ENCODE measurements at places on chromosomes 2 and 18.

DNA sequence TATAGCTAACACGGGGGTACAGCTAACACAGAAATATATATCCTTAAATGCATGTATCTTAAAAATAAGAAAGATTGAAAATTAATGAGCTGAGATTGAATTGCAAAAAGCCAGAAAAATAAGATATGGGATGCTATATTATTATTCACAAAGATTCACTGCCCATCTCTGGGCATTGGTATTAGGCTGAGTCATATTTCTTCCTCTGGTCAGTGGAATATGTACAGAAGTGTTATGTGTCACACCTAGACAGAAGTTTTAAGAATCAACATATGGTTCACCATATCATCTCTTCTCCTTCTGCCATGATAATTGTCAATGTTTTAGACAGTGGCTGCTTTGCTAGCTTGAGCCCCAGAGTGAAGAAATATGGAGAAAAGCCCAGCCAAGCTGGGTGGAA, 14.0 kb upstream of the MCFD2 start:
- no peak for DNase-seq

- no peak for DNase-seq
Measured at GRCh38 chr2:86035883-86036668, 69.6 kb downstream of the POLR1A start.

GRCh38 chr2:2926009-2926857, 451.4 kb downstream of the EIPR1 start:
- DNase-seq = no peak

DNA sequence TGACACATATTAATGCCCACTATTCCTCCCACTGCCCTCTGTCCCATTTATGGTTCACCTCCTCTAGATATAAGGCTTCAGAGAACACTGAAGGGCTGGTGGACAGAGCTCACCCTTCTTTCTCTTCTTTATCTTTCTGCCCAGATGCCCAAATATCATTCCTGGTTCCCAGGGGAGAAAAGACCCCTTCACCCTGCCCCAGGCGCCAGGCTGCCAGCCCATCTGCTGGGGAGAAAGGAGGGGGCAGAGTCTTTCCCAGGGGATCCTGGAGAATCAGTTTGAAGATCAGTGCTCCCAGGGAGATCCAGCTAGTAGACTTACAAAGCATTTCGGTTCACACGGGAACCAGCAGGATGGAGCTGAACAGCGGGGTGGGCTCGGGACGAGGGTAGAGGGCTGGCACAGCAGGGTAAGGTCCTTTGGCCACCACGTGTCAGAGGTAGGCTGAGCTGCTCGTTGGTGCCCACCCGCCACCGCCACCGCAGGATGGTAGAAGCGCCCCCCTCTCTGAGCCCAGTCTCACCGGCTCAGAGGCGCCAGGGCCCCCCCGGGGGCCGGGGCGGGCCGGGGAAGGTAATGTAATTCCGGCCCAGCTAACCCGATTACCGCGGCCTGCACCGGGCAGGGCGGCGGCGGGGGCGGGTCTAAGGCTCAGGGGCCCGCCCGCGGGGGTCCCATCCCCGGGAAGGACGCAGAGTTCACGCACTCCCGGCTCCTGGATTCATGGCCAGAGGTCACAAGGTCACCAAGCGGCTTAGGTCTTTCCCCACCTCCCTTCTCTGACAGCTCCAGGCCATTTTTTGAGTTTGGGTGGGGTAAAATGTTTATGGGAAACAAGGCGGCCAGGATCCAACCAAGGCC, 1.3 kb upstream of the TLX2 start:
- DNase-seq = no peak

- no peak for DNase-seq
Measured at GRCh38 chr2:220226076-220226475, 598.6 kb downstream of the SLC4A3 start.

GRCh38 chr2:25250331-25251070, 82.1 kb upstream of the POMC start:
- DNase-seq = peak; percentile 34

GRCh38 chr2:139622691-139623090, 842.5 kb upstream of the NXPH2 start:
- no peak for DNase-seq

DNA sequence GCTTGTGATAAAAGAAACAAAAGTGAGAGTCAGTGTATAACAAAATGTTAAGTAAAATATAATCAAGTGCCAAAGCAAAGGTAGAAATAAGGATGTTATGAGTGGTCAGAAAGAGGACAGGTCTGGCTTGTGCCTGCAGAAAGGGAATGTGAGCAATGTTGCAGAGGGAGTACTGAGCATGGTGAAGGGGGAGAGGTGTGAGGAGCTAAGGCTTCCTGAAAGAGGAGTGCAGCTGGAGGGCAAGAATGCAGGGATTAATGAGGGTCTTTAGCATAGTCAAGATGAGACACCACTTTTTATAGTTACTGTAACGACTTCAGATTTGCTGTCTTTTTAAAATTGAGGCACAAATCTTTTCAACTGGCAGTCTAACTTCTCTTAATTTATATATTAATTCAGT, 22.0 kb upstream of the FIGN start:
- DNase-seq = no peak

- DNase-seq = no peak
Measured at GRCh38 chr2:236175548-236176150, 7.5 kb upstream of the GBX2 start.

- DNase-seq = no peak
Measured at GRCh38 chr2:138237667-138238384, 263.7 kb upstream of the SPOPL start.

- DNase-seq = no peak
Measured at GRCh38 chr2:96506907-96507240, 1.7 kb upstream of the NEURL3 start.

- DNase-seq = no peak
Measured at GRCh38 chr2:12720754-12721378, 4.1 kb downstream of the TRIB2 start.

- DNase-seq = no peak
Measured at GRCh38 chr2:188277786-188278185, 13.9 kb upstream of the GULP1 start.

DNA sequence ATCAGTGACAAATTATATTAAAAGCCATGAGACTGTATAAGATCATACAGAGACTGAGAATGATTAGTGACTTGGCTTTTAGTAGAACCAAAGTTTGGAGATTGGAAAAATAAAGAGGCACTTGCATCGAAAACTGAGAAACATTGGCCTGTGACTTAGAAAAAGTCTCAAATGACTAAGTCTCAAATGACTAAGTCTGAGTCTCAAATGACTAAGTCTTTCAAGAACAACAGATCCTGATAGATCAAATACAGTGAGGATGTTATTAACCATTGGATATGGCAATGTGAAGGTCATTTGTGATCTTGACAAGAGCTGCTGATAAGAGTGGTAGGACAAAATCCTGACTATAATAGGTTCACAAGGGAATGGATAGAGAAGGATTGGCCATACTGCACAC, 135.5 kb upstream of the FANCL start:
- DNase-seq = no peak

DNA sequence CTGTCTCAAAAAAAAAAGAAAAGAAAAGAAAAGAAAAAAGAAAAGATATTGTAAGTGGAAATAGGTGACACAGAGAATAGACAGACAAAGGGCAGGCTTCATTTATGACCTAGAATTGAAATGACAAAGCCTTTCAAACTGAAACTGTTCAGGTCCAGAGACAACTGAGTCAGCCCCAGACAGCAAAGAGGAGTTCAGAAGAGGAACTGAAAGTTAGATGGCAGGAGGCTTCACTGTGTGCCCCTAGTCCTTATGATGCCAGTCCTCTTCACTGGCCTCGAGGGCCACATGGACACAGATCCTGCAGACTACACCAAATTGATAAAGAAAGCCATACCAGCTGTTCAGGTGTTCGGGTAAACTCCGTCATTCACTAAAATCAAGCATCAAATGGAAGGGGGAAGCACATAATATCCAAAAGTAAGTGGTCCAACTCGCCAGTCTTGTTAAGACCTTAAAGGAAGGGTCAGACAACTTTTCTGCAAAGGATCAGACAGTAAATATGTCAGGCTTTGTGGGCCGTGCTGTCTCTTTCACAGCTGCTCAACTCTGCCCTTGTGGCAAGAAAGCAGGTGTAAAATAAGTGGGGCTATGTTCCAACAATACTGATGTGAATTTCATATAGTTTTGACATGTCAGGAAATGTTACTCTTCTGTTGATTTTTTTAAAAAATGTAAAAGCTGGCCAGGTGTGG, 231.9 kb upstream of the MGAT5 start:
- DNase-seq = no peak

DNA sequence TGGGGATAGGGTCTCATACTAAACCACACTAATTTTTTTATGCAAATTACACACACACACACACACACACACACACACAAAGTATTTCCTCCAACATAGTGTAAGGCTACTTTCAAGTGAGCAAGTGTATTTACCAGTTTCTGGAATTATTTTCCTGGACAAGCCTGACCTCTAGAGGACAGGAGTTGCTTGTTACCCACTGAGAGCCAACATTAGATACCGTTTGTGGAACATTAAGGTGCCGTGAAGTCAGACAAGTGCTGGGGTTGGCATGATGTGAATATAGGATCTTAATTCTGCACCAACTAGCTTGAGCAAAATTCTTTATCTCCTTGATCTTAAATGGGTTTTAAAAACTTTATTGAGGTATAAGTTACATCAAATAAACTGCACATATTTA, 39.3 kb upstream of the SERPINB2 start:
- no peak for DNase-seq

- DNase-seq = no peak
Measured at GRCh38 chr2:142052220-142052863, 78.5 kb downstream of the LRP1B start.

- DNase-seq = no peak
Measured at GRCh38 chr2:11938196-11938595, 191.8 kb downstream of the LPIN1 start.

DNA sequence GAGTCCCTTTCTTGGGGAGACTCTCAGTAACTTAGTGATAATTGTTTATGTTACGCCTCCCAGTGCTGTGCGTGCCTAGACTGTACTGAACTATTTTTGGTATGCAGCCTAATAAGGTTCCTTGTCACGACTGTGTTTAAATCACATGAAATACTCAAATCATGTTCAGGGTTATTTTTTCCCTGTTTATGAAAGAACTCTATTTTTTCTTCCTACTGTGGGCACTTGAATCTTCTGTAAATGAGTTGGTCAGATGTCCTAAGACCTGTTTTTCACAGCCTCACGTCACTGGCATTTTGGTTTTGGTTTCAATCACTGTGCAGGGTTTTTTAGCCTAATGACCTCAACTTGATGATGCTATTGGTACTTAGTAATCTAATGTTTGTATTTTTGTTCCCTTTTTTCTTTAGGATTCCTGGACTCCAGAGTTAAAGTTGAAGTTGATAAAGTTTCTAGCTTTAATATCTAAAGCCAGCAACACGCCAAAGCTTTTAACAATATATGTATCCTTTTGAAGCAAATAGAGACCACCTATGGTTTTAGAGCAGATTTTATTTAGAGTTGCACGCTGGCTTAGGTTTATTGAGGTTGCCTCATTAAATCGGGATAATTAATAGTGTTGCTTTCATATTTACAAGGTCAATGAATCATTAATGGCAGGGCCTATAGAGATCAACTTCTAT, 24.0 kb downstream of the ARMC9 start:
- DNase-seq = no peak

DNA sequence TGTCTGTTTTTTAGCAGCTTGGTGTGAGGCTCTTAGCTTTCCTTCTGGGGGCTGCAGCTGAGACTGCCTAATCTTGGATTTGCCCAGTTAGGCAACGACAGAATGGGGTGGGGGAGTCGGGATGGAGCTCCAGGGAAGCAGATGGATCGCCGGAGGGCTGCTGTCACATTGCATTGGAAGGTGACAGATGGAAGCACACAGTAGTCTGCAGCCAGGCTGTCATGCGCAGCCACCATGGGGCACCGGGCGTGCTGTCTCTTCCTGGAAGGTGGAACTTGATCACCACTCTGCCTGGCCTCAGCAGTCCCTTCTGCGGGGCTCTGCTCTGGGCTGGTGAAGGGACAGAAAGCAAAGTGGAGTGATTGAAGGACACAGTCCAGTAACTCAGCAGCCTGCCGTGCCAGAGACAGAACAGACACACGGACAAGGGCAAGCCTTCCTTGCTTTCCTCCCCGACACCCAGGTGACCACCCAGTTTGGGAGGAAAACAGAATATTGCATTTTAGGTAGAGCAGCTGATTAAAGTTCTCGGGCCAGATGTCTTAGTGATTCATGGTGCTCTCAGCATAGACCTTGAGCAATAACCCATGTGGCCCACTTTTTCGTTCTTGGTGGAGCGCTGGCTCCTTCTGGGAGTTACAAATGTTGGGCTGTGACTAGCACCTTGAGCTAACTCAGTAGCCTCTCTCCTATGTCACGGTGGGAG, 40.9 kb downstream of the RNF144A start:
- DNase-seq = no peak

GRCh38 chr2:16393500-16394071, 272.0 kb downstream of the CYRIA start:
- no peak for DNase-seq

GRCh38 chr2:162365392-162365791, 21.5 kb downstream of the GCA start:
- no peak for DNase-seq

DNA sequence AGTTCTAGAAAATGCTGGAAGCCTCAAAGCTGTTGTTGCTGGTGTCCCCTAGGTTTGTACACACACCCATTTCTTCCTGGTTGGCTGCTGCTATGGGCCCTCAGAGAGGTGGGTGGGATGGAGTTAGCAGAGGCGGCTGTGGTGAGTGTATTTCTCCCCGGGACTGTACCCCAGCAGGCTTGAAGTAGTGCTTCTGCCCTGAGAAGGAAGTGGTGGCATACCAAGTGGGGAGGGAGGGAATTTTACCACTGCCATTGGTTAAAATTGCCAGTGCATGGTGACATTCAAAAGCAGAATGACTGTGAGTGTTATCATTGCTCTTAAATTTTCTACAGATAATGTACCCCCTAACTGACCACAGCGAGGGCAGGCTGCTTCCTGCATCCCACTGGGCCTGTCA, 125.6 kb upstream of the CAPN13 start:
- DNase-seq = no peak

Measured in WTC11 (cell line).